Stimulated activated CD4-positive, alpha-beta T cell treated with anti-CD3 and anti-CD28 coated beads, Interleukin-1b, Interleukin-23, amount 100 ng/mL, for 1 hour (primary cell): ENCODE measurements at places on chromosomes 1 and 21.

- DNase-seq = no peak
Measured at GRCh38 chr1:77413541-77414335, 131.9 kb downstream of the AK5 start.

DNA sequence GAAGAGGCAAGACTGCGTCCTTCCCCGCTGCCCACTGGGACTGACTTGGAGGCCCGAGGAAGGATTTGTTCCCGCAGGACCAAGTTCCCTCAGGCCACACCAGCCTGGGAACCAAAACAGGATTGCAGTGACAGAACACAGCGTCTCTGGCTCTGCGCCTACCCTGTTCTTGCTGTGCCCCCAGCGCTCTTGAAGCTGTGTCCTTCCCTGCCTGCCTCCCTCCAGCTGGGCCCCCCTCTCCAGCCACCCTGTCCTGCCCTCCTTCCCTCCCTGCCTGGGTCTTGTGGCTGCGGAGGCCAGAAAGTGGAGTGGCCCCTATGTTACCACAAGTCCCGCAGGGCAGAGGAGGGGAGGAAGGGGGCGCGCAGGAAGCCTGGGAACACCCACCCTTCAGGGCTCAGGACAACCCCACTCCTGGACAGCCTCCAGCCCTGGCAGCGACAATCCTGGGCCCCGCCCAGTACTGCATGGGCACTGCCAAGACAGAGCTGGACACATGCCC lies 164.9 kb downstream of the DYRK1A start:
- DNase-seq = no peak

DNA sequence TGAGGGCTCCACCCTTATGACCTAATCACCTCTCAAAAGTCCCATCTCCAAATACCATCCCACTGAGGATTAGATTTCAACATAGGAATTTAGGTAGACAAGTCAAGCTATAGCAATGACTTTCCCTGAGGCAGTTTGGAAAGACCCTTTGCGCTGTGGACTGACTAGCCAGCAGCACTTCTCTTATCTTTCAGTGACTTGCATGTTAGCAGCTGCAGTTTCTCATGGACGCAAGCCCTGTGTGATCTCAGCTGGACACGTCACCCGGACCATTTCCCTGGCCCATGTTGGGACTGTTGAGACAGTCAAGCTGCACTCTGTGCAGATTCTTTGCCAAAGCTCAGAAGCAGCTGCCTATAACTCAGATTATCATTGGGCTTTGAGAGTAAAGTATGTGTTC lies 408.1 kb upstream of the USP24 start:
- DNase-seq = no peak

DNA sequence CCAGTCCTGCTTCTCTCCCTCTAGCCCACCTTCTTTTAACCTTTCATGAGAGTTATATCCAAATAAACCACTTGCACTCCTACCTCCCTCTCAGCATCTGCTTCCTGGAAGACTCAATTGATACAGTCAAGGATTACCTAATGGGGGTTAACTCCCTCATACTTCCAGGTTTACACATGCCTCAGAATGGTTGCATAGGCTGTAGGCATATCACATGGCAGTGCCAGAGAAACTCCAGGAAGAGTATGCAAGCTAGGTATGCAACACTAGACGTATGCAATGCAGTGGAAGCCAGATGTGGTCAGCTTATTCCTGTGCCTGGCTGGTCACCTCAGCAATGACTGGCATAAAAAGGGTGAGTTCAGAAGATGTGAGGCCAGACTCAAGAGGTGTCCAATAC lies 32.7 kb upstream of the VANGL1 start:
- no peak for DNase-seq

GRCh38 chr1:16023050-16023653 lies 1.3 kb downstream of the CLCNKA start:
- no peak for DNase-seq

GRCh38 chr1:17161926-17162800 lies 42.8 kb upstream of the PADI1 start:
- DNase-seq = no peak

- DNase-seq = no peak
Measured at GRCh38 chr1:231950331-231951128, 323.9 kb downstream of the DISC1 start.

- no peak for DNase-seq
Measured at GRCh38 chr1:52554756-52555155, 1.9 kb upstream of the TUT4 start.

DNA sequence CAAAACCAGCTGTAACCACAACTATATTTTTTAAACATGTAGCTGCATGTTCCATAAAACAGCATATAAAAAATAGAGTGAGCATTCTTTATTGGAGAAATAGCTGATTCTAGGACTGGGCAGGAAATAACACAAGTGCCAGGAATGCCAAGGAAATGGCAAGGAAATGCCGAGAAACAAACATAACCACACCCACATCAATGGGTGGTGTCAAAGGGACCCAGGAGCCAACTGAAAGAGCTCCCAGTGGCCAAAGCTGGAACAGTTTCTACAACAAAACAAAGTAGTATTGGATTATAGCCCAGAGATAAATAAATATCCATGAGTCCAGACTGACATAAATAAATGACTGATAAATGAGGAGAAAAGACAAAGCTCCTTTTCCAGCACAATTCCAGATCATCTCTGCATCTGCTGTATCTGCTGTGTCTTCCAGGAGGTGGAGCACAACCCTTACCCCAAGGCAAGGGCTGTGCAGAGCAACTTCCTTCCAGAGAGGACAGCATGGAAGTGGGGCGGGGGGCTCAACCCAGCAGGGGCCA lies 28.1 kb downstream of the ADARB1 start:
- no peak for DNase-seq

- no peak for DNase-seq
Measured at GRCh38 chr21:26715878-26716506, 129.2 kb downstream of the ADAMTS1 start.

DNA sequence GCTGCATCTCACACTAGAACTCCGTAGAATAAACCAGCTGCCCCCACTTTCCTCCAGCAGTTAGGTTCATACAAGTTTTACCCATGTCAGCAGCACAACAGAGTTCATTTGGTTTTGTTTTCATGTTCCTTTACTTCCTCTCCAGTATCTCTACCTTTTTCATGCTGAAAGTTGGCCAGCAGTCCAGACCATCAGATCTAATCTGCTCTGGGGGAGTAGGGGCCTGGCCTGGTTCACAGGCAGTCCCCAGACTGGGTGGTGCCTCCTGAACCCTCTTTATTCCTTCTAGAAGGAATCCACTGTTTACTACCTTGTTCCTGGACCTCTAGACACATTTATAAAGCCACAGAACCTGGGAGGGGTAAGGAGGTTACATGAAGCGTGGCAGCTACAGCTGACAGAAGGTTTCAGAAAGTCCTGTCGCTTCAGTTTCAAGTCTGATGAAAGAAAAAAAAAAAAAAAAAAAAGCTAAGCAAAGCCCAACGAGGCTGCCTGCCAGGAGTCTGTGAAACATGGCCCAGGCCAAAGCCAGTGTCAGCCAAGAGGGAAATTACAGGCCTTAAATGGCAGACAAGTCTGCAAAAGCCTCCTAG lies 184.6 kb upstream of the JUN start:
- no peak for DNase-seq

- peak; percentile 9 for DNase-seq
Measured at GRCh38 chr1:27527223-27527889, 37.4 kb upstream of the WASF2 start.

- DNase-seq = no peak
Measured at GRCh38 chr21:37424396-37424795, 57.8 kb downstream of the DYRK1A start.

DNA sequence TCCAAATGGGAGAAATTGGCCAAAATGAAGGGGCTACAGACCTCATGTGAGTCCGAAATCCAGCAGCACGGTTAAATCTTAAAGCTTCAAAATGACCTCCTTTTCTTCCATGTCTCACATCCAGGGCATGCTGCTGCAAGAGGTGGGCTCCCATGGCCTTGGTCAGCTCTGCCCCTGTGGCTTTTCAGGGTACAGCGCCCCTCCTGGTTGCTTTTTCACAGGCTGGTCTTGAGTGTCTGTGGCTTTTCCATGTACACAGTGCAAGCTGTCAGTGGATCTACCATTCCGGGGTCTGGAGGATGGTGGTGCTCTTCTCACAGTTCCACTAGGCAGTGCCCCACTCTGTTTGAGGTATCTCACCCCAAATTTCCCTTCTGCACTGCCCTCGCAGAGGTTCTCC lies 78.7 kb downstream of the PRRX1 start:
- no peak for DNase-seq

- DNase-seq = peak; percentile 39
Measured at GRCh38 chr1:39258146-39258924, 53.8 kb downstream of the MACF1 start.

- DNase-seq = no peak
Measured at GRCh38 chr1:110615548-110616130, 9.5 kb upstream of the KCNA2 start.

DNA sequence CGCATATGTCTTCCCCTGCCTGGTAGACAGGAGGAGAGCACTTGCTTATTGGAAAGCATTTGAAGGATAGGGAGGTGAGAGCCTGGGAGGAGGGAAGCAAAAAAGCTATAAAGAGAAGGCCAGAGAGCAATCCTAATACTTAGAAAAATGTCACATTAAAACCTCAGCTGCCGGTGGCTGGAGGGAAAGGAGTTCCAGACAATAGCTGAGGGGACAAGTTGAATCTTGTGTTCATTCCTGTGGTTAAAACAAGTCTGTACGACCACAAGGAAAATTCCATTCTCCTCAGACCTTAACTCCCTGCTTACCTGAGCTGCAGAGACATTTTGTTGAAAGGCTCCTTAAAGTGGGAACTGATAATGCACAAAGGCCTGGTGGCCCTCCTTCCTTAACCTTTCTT lies 218.8 kb upstream of the CAMK1G start:
- DNase-seq = no peak

GRCh38 chr1:26579681-26580111 lies 50.1 kb downstream of the RPS6KA1 start:
- no peak for DNase-seq

DNA sequence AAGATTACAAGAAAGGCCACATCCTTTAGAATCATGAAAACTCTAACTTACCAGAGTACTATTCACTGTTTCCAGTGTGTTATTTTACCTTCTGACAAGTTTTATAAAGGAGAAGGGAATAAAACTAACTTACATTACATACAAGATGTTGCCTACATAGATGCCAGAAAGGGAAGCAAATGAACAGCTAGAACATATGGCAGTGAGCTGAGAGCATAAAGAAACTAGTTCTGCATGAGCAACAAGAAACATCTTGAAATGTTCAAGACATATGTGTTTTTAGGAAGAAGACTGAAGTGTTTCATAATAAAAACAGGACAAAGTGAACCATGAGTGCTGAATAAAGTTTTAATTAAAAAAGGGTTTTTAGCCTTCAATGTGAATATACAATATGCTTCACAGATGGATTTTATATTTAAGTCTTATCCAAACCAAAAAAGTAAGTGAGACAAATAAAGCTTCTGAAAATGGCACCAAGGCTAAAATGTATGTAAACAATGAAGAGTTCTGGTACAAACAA lies 39.4 kb downstream of the SLC5A9 start:
- no peak for DNase-seq

DNA sequence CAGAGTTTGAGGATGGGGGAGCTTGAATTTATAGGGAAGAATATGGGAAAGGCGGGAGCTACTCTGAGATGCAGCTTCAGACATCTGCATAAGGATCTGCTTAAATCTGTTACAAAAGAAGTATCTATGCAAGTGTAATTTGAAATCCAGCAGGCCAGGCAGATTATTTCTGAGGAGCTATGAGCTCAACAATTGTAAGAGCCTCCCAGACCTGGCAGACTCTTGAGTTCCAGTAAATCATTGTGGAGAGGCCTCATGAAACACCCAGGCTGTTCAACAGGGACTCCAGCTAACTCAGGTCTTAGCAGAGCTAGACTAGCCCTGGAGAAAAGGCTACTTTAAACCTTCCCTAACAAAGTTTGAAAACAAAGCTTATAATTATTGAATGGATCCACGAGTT lies 647.5 kb upstream of the CHRM3 start:
- no peak for DNase-seq

GRCh38 chr1:162087574-162087973 lies 18.1 kb downstream of the NOS1AP start:
- DNase-seq = no peak

GRCh38 chr1:20885121-20885520 lies 98.0 kb upstream of the HP1BP3 start:
- no peak for DNase-seq

GRCh38 chr1:228794810-228795209 lies 59.5 kb downstream of the RHOU start:
- DNase-seq = no peak

DNA sequence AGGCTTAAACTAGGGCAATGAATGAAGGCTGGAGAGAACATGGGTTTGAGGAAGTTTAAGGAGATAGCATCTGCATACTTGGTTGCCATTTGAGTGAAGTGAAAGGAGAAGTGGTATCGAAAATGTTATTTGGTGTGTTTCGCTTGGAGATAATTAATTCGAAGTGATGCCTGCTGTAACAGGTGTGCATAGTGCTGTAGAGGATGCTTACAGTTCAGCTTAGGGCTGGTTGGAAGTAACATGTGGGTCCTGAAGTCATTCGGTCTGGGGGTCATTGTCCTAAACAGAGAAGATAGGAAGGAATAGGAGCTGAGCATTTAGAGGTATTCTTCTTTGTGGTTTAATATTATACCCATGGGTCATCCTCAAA lies 301 bp upstream of the NUDT17 start:
- DNase-seq = no peak

GRCh38 chr1:25111706-25112105 lies 120.6 kb downstream of the SYF2 start:
- no peak for DNase-seq

DNA sequence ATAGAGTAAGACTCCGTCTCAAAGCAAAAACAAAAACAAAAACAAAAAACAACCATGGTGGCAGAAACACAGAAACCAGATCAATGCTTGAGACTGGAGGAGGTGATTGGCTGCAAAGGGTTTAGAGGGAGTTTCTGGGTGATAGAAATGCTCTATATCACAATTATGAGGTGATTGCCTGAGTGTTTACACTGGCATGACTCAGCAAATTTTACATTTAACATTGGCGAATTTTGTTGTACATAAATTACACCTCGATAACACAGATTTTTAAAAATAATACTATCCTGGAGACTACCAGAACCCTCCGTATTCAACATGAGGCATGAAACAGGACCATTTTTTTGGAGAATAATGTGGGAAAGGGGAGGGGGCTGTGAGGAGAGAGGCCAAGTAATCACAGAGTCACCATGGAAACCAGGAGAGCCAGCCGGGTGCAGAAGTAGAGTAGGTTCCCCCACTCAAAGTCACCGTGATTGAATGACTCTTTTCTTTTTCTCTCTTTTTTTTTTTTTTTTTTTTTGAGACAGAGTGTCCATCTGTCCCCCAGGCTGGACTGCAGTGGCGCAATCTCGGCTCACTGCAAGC lies 24.3 kb downstream of the HEYL start:
- no peak for DNase-seq

GRCh38 chr1:171138980-171139379 lies 46.1 kb upstream of the FMO2 start:
- no peak for DNase-seq

DNA sequence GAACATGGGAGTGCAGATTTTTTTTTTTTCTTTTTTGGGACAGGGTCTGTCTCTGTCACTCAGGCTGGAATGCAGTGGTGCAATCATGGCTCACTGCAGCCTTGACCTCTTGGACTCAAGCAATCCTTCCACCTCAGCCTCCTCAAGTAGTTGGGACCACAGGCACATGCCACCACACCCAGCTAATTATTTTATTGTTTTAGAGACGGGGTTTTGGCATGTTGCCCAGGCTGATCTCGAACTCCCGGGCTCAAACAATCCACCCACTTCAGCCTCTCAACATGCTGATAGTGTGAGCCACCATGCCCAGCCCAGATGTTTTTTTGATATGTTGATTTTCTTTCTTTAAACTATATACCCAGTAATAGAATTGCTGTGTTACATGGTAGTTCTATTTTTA lies 57.7 kb downstream of the RGSL1 start:
- DNase-seq = no peak

- no peak for DNase-seq
Measured at GRCh38 chr1:207815913-207816291, 64.0 kb downstream of the CD46 start.
